ENCODE measurements at places on chromosomes 11 and 22.

- DNase-seq = no peak
Measured at GRCh38 chr22:17931400-17931825, 92.9 kb downstream of the MICAL3 start.

DNA sequence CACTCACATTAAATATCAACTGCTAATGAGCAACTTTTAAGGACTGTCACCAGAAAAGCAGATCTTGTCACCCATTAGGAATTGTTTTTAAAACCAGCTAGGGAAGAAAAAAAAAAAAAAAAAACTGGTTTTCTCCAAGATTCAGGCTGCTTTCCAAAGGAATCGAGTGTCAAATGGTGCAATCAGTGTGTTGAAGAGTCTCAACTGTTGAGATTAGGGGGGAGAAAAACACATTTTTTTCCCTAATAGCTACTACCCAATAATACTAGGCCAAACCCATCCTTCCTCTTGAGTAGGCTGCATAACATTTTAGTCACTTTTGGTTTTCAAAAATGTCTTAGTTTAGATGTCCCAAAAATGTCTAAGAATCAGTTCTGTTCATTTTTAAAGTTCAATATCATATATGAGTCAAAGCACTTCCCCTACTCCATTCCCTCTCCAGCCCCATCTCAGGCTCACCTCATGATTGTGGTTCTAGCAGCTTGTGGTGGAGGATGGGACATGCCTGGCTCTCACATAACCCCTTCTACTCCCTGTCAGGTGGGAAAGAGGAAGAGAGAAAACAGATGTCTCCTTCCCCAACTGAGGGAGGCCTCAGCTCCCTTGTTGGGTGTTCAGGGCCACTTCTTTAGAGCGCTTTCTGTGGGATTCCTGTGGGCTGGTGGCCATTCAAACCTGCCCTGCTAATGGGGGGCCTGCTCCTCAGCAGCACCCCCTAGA, 193.6 kb downstream of the CWF19L2 start:
- no peak for DNase-seq

GRCh38 chr22:40387746-40388145, 17.4 kb downstream of the SGSM3 start:
- no peak for DNase-seq

GRCh38 chr11:130858215-130858614, 58.1 kb downstream of the SNX19 start:
- DNase-seq = no peak

- no peak for DNase-seq
Measured at GRCh38 chr11:47995360-47995769, 15.0 kb downstream of the PTPRJ start.
